Neural progenitor cell (in vitro differentiated cells): ENCODE measurements at places on chromosomes 12 and 14. TPM values are rescaled to one million over a fixed set of nuclear protein-coding genes. Genes with fewer than 3 reads are reported as not detected.

- DNase-seq: no peak
Measured at GRCh38 chr14:22422238-22422637, 166.8 kb downstream of the DAD1 start.

GRCh38 chr14:64910847-64911495 lies 3.3 kb upstream of the CHURC1 start:
- peak; percentile 42 for DNase-seq

DNA sequence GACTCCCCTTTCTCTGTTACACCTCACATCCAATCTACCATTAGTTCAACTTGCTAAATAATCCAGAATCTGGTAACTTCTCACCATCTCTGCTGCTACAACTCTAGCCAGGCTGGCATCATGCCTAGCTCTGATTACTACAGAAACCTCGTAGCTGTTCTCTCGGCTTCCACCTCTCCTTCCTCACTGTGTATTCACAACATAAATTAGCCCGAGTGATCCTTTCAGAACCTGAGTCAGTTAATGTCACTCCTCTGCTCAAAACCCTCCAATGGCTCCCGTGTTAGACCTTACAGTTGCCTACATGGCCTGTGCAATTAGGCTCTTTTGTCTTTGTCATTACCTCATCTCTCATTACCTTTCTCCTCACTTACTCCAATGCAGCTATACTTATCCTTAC lies 139.4 kb downstream of the PDE3A start:
- DNase-seq: no peak

Gene OR6C2
- total RNA-seq: not detected in 2 replicates

GRCh38 chr12:586318-587071 lies 76.8 kb downstream of the NINJ2 start:
- no peak for DNase-seq

GRCh38 chr14:103545219-103545914 lies 16.4 kb downstream of the TRMT61A start:
- no peak for DNase-seq

Gene RAB35
- 17.5 and 24.5 TPM in 2 replicates for total RNA-seq

Gene LIN7A
- 18.3 and 31.7 TPM in 2 replicates for total RNA-seq

- DNase-seq: no peak
Measured at GRCh38 chr14:100864206-100864605, 38.3 kb downstream of the MEG3 start.

Gene SOAT2
- not detected in 2 replicates for total RNA-seq

DNA sequence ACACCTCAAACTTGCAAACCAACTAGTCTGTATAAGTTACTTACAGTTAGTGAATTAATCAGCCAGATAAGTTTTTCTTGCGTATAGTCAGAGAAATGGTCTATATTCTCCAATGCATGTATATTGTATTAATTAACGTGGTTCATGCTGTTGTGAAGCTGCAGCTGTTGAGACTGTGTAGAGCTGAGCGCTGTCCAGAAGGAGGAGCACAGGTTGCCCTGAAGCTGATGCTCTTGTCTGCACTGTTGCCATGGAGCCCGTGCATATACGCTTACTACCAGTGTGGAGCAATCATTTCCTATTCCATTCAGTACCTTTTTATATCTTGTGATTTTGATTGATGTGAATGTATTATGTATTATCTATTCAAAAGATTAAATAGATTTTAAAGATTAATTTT lies 74.3 kb upstream of the ARID2 start:
- DNase-seq: peak; percentile 39

DNA sequence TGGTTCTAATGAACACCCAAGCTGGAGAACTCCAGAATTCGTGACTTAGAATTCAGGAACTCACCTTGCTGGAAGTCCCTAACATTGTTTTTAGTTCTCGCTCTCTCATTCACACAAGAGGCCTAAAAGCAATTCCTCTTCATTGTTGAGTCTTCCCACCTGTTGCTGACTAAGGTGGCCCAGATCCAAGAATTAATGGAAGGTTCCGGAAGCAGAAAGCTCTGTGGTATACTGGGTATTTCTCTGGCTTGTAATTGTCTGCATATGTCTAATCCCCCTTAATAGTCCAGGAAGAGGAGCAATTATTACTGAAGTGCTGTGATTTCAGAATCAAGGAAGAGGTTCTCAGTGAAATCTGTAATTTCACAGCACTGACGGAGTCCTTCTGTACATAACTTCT lies 31.4 kb downstream of the TMEM233 start:
- no peak for DNase-seq

DNA sequence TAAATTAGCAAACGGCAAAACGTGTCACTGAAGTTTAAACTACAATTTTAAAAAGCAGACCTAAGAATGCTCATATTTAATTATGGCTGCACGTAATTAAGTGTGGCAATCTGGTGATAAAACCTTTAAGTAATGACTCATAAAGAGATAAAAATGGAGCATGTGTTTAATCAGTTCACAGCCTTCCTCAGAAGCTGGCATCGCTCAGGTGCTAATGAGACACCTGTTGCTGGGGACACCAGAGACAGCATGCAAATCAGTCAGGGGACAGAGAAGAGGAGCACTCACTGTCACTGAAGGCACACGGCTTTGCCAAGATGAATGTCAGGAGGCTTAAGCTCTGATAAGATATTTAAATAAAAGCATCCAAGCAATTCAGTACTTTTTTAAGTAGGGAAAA lies 840.3 kb downstream of the GALC start:
- DNase-seq: peak; percentile 5

GRCh38 chr12:91774434-91774921 lies 371.2 kb downstream of the BTG1 start:
- no peak for DNase-seq

DNA sequence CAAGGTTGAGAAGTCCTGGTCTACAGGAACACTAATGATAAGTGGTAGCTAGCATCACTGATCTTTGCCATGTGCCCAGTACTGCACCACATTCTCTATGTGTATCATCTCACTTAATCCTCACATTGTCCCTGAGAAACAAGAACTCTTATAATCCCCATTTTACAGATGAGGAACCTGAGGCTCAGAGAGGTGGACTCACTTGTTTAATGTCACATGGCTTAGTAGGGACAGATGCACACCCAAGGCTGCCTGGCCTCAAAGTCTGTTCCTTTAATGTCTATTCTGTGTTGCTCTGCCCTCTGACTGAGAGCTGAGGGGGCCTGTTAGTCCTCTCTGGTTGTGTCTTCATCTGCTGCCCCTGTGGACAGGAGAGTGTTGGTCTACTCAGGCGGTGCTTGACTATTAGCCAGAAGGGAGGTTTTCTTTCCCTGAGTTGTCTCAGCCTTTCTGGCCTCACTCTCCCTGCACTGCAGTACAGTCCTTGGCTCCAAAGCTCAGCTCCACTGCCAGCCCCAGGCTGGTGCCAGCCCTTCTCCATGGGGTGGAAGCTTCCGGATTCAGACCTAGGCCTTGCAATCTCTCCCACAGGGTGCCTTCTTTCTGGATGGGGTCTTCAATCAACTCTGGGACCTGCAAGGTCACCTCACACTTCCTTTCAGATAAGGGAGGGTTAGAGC lies 4.9 kb upstream of the DYNLL1 start:
- no peak for DNase-seq

- no peak for DNase-seq
Measured at GRCh38 chr12:132066345-132066685, 77.8 kb downstream of the DDX51 start.

DNA sequence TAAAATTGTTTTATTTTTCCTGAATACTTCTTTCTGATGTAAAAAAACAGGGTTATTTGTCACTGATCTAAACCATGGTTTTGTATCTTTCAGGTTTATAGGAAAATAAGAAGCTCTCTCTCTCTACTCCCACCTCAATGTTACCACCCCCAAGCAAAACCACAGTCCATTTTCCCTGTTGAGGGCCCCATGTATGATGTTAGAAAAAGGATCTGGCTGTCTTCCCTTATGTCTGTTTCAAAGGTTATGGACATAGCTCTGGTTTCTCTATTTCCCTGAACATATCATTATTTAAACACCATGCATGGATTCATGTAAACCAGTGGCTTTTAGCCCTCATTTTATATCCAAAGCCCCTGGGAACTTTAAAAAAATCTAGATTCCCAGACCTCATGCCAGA lies 649.0 kb upstream of the TBX3 start:
- no peak for DNase-seq

DNA sequence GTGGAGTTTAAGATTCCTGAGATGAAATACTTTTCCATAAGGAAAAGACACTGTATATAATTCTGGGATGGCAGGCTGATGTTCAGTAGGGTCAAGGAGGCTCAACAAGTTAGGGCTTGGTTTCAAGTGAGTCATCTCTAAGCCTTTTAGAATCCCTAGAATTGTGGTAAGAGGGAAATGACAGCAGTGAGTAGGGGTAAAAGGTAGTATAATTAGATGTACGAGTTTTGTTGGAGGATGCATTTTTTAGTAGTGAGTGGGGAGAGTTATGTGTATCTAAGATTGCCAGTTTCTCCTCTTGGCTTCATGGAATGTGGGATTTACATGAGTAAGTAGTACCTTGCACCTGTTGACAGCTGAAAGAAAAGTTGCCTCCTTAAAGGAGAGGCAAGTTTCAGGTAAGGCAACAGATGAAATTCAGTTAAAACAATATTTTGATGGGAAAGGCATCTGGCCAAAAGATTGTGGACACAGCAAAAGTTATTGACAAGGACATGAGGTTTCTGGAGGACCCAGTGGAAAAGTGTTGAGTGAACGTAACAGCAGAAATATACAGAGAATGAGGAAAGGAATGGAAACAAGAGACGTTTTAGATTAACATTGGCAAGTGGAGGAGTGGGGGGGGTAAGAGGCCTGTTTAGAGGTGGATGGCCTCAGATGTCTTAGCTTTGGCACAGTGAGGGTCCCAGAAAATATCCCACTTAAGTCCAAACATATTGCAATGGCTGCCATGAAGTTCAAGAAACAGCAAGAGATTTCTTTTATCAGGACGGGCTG lies 21.8 kb downstream of the LMO3 start:
- DNase-seq: no peak

- no peak for DNase-seq
Measured at GRCh38 chr12:107372229-107372658, 278.9 kb upstream of the CRY1 start.

GRCh38 chr12:4302881-4303280 lies 18.1 kb upstream of the TIGAR start:
- no peak for DNase-seq

Gene DGLUCY
- total RNA-seq: 17.0 and 47.2 TPM in 2 replicates

GRCh38 chr12:127595506-127595905 lies 671.5 kb upstream of the TMEM132C start:
- no peak for DNase-seq

Gene GALC
- total RNA-seq: 22.8 and 30.8 TPM in 2 replicates

Gene PPP4R4
- total RNA-seq: 25.5 and 27.8 TPM in 2 replicates

GRCh38 chr12:82659343-82660207 lies 27.1 kb upstream of the TMTC2 start:
- DNase-seq: no peak

Gene TSPAN11
- 7.4 and 27.7 TPM in 2 replicates for total RNA-seq

DNA sequence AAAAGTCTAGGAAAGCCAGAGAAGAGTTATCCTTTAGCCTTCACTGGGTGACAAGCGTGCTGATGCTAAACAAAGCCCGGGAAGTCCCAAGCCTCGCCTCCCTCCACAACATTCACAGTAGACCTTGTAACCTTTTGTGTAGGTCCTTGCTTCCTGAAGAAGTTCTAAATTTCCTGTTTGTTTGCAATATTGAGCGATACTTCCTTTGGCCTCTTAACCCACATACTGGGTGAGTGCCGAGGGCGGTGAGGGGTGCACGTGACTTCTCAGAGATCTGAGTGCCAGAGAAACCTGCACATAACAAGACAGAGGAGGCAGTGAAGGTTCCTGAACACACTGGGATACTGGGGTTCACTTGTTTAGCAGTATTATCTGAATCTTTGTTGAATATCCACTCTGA lies 134.3 kb downstream of the PLXNC1 start:
- no peak for DNase-seq

Gene B4GALNT1
- 0.28 and 1.1 TPM in 2 replicates for total RNA-seq

- DNase-seq: peak; percentile 50
Measured at GRCh38 chr12:108856428-108857157, 790 bp downstream of the SSH1 start.

- no peak for DNase-seq
Measured at GRCh38 chr14:104290058-104290667, 151.8 kb downstream of the KIF26A start.

- peak; percentile 4 for DNase-seq
Measured at GRCh38 chr12:31658471-31659086, 909 bp upstream of the ETFBKMT start.

DNA sequence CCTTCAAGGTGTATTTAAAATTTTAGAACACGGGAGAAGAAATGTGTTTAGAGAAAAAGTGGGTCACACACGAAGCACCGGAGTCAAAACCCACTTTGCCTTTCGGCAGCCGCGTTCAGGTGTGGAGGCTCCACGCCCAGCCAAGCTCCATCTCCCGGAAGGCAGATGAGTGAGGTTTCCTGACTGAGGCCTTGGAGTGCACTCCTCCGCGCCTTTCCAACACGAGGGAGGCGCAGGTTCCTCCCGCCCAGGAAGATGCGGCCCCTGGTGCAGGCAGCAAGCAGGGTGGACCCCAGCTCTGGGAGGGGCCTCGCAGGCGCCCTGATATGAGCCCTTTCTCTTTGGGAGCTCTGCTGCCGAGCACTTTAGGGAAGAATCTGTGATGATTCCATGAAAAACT lies 22.5 kb downstream of the MTA1 start:
- no peak for DNase-seq

Gene DIO3
- total RNA-seq: 0.90 and 3.3 TPM in 2 replicates

Gene FZD10
- total RNA-seq: 0.11 and 0.81 TPM in 2 replicates

Gene SYCP3
- total RNA-seq: 0.03 and 0.04 TPM in 2 replicates

Gene VSIG10
- total RNA-seq: 22.6 and 57.9 TPM in 2 replicates
